ENCODE measurements at places on chromosomes 2 and 18.

- DNase-seq, result no peak
These were observed 5.6 kb downstream of the KLF7 start for GRCh38 chr2:207160115-207160514.

- peak; percentile 89 for DNase-seq
These were observed 90.2 kb downstream of the FAM161A start for GRCh38 chr2:61763605-61764034.

DNA sequence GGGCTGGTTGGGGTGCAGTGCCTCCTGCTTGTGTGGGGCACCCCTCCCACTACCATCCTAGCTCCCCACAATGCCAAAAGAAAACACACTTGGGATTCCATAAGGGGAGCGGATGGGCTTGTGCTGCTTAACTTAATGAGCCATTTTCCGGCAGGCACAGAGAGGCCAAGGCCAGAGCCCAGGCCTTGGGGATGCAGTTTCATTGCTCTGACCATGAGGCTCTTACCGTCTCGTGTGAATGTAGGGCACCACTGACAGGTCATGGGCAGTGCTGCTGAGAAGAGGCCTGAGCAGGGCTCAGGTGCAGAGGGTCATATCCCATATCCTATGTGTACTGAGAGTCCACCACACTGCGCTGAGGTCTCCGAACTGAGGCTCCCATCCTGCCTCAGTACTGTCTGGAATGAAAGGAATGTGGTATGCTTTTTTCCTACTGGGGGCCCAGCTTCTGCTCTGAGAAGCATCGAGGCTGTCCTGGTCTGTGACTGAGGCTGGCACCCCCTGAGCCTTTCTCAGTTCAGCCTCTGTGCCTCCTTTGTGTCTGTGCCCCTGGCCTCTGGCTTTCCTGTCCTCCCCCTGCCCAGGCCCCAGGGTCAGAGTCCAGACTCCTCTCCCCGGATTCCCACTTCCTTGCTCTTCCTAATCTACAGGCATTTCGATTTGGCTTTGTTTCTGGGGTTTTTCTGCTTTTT lies 45.2 kb upstream of the MAPRE3 start:
- DNase-seq, result no peak

GRCh38 chr2:190533968-190534309 lies 583 bp downstream of the NEMP2 start:
- no peak for DNase-seq

- no peak for DNase-seq
These were observed 32.7 kb downstream of the CARF start for GRCh38 chr2:202944816-202945215.

GRCh38 chr2:231568098-231568784 lies 24.4 kb upstream of the TEX44 start:
- no peak for DNase-seq

DNA sequence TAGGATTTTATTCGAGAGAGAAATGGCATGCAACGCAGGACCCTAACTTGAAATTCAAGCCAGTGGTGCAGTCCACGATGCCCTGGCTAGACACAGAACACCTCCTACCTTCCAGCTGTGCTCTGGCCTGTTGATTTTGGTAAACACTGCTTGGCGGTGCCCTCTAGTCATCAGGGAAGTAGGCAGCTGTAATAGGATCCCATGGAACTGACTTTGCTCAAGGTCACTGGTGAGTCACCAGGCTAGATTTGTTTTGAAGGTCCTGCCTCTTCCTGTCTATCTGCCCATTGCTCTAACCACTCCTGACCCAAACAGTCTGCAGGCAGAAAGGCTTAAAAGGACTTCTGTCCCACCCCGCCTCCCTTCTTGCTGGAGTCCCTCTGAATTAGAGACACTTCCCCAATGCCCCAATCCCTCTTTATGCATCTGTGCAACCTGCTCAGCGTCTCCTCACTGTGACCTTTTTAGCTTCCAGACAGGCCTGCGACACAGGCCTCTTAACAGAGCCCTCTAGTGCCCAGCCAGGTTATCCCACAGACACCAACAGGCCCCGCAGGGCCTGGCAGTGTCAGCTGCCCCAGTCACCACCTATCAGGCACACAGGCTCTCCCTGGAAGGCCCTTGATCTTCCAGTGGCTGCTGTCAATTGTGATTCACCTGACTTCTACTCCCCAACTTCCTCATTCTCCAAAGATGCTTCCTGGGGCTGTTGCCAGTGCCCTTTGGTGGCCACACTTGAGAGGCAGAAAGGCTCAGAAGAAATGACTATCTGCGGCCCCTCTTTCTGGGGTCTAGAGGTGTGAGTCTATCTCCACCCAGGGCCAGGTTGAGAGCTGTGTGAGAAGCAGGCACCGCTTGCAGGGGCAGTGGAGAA lies 5.2 kb downstream of the TMEM127 start:
- peak; percentile 92 for DNase-seq

- peak; percentile 93 for DNase-seq
These were observed 35.2 kb downstream of the TMEM163 start for GRCh38 chr2:134683561-134684112.

DNA sequence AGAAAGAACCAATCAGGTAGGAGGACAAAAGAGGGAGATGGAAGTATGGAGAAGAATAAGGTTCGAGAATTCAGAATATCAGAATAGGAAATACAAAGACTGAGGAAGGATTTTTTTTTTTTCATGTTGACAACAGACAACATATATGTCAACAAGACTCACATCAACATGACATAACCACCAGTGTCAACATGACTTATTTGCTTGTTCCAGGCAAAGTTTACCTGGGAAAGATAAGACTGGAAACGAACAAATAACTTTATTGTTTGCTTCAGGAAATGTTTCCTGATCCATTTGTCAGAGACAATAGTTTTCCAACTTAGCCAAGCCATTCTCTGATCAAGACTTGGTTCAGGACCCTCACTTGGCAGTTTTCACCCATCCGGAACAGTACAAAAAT lies 321.9 kb upstream of the NETO1 start:
- no peak for DNase-seq

- DNase-seq, result no peak
These were observed 8.0 kb downstream of the AGXT start for GRCh38 chr2:240876475-240877251.

- DNase-seq, result peak; percentile 22
These were observed 101.5 kb upstream of the SETBP1 start for GRCh38 chr18:44579028-44579702.

GRCh38 chr2:16395601-16396000 lies 270.0 kb downstream of the CYRIA start:
- DNase-seq, result no peak

GRCh38 chr2:232529806-232530547 lies 4.0 kb downstream of the CHRND start:
- no peak for DNase-seq

DNA sequence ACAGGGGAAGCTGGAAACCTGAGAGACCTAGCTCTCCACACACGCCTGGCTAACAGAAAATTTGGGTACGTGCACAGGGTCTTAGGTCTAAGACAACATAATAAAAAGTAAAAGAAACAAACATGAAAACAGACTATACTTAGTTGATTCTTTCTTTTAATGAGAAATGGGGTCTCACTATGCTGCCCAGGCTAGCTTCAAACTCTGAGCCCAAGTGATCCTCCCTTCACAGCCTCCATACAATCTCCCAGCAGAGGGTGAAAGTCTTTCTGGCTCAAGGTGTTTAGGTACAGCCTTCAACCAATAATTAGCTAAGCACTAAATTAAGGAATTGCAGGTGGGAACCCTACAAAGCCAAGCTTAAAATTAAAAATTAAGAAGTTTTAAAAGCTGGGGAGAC lies 116.2 kb downstream of the MEMO1 start:
- no peak for DNase-seq

DNA sequence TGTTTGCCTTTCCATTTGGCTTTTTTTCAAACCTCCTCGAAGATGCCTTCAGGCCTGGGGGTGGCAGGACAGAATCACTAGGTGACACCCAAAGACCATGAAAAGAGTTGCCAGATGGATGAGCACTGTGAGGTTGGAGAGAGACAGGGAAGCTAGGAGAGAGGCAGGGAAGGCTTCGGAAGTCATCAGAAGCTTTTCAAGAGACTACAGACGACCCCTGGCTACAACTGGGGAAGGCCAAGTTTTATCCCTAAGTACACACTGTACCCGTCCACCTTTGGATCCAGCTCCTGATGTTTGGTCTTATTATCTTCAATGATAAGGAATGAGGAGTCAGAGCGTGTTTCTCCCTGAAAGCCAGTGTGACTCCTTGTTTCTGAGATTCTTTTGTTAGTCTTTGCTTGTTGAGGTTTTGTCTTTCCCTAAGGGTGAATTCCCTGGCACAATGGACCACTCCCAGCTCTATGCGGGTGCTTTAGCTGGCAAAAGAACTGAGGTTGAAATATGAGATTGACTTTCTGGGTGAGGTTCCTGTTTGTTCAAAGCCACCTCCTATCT lies 33.4 kb upstream of the SLC9A2 start:
- DNase-seq, result no peak

GRCh38 chr18:74522635-74523548 lies 11.4 kb upstream of the CNDP1 start:
- no peak for DNase-seq

GRCh38 chr2:121647396-121647795 lies 1.9 kb downstream of the CLASP1 start:
- no peak for DNase-seq

GRCh38 chr2:127254386-127254981 lies 34.4 kb upstream of the CYP27C1 start:
- no peak for DNase-seq

DNA sequence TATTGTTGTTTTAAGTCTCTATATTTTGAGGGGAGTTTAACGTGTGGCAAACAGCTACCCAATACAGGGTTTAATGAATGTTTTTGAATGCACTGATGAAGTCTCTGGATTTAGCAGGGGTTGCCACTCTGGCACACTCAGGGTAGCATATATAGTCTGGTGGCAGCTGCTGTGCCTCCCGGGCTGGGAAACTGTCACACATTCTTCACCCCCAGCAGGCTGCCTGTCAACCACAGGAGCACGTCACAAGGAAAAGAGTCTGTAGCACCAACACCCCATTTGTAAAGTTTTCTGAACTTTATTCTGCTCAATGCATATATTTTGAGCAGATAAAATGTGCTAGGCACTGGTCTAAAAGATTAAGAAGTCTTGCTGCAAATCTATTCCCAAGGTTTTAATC lies 39.3 kb downstream of the NGEF start:
- DNase-seq, result no peak

- peak; percentile 89 for DNase-seq
These were observed 19.2 kb downstream of the NEURL3 start for GRCh38 chr2:96485751-96486651.

GRCh38 chr18:23269928-23270327 lies 134.6 kb downstream of the CABLES1 start:
- no peak for DNase-seq

- DNase-seq, result no peak
These were observed 46.0 kb downstream of the LAMA1 start for GRCh38 chr18:7071600-7071999.

DNA sequence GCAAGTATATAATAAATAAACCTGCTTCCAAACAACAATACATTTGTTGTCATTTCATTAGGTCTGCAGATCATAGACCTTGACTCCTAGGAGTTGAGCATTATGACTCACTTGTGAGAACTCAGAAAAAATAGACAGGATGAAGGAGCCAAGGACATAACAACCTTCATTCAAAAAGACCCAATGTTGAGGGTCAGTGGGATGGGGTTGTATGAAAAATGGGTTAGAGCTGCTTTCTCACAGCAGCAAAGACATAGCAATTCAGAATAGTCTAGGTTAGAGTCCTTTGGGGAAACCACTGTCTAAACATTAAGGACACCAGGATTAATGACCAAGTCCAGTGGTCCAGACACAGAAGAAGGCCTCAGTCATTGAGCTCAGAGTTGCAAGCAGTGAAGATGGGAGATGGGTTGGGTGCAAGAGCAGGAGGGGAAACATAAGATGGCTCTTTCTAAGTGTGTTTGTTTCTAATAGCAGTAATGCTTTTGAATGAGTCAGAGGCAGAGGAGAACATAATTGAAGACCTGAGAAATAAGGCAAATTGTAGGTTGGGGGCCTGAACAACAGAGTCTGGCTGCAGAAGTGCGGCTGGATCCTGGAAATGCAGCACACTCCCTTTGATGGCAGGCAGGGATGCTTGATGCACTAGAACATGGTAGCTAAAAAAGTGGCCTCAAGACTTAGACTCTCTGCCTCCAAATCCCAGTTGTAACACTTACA lies 3.7 kb upstream of the SERPINB10 start:
- DNase-seq, result no peak

GRCh38 chr2:134792186-134792585 lies 46.2 kb upstream of the ACMSD start:
- DNase-seq, result no peak

DNA sequence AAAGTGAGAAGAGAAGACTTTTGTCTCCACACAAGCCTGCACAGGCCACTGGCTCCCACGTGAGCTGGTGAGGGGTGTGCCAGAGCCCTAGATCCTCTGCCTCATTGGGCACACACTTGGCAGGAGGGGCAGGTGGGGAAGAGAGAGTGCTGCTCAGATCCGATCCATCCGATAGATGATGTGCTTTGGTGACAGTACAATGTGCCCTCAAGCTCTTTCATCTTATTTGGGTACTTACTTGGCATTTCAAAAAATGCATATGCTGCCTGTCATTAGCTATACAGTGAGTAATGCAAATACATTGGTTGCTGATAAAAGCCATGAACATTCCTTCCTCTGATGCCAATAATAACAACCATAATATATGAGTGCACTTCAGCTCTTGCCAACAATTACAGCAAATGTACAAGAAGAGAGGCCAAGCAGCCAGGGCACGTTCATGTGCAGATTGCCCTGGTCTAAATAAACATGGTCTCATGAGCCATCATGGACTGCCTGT lies 255.3 kb downstream of the VAPA start:
- no peak for DNase-seq

GRCh38 chr18:8699126-8699525 lies 6.2 kb upstream of the MTCL1 start:
- no peak for DNase-seq

DNA sequence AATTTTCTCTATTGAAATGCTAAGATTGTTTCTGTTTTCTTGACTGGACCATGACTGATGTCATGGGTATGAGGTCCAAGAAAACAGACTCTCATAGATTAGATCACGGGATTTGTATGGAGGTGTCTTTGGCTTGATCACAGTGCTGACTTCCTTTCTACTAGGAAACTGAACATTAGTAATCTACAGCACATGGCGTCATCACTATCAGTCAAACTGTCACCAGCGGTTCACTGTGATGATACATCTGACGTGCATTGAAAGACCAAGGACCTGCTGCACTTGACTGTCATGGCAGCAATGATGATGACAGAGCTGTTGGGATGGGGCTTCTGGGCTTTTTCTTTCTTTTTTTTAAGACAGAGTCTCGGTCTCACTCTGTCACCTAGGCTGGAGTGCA lies 28.2 kb upstream of the IMPA2 start:
- no peak for DNase-seq

DNA sequence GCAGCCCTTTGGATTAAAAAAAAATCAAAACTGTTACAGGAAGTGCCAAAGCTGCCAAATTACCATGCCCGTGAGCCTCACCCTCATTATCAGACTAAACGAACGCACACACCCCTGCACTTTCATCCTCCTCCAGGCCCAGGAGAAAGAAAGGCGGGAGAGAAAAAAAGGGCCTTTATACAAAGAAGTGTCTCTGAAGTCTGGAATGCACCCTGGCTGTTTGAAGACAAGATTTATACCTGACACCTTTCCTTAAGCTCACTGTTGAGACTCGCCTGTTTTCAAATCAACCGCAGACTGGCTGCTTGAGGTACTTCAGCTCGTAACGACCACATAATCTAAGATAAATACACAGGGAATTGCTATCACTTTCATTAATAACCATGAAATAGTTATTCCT lies 31.0 kb downstream of the EDAR start:
- DNase-seq, result no peak

GRCh38 chr2:218816561-218817011 lies 15.0 kb downstream of the PRKAG3 start:
- no peak for DNase-seq

GRCh38 chr18:51170664-51171063 lies 26.8 kb downstream of the MEX3C start:
- no peak for DNase-seq
